Stimulated activated CD4-positive, alpha-beta T cell treated with anti-CD3 and anti-CD28 coated beads, TNF-alpha, amount 100 ng/mL, for 24 hours (primary cell): ENCODE measurements at places on chromosomes 6 and 20.
A peak's percentile ranks its signal among the peaks of the same experiment; 100 is the strongest.

- DNase-seq, result peak; percentile 48
Measured at GRCh38 chr6:151391471-151392413, at the start of gene ZBTB2. Gene ZBTB2, minus strand, starts transcription at chr6:151391559. Its CDS starts 17,922 bp downstream, at chr6:151373637.

DNA sequence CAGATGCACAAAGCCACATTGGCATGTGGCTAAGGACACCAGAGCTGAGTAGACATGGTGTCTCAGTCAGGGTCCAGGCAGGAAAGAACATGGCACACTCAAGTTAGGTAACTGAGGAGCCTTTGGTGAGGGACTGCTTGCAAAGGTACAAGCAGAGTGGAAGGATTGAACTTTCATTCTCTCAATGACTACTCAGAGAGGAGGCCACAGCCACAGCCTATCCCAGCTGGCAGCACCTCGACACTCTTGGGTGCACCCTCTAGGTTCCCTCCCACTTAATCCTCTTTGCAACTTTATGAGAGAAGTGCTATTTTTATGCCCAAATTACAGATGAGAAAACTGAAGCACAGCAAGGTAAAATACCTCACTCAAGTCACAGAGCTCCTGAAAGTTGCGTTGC, 73.4 kb downstream of the ISM1 start:
- no peak for DNase-seq

- DNase-seq, result no peak
Measured at GRCh38 chr6:90368601-90369000, 72.0 kb upstream of the BACH2 start.

DNA sequence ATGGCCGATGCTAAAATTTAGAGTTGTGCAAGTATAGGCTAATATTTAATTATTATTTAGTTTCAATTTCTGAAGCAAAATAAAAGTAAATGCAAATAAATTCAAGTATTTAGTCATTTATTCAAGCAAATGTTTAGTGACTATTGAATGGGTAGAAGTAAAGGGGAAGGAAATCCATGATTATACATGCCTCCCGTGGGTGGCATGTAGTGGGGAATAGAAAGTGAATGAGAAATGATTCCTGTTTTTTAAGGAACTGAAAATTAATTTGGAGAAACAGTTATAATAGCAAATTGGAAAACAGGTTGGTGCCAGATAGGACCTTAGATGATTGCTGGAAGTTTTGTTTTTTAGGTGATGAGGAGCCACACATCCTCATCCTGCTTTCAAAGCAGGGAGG, 35.4 kb downstream of the FAM229B start:
- no peak for DNase-seq

- no peak for DNase-seq
Measured at GRCh38 chr6:169702840-169703246, 917 bp downstream of the C6orf120 start.

DNA sequence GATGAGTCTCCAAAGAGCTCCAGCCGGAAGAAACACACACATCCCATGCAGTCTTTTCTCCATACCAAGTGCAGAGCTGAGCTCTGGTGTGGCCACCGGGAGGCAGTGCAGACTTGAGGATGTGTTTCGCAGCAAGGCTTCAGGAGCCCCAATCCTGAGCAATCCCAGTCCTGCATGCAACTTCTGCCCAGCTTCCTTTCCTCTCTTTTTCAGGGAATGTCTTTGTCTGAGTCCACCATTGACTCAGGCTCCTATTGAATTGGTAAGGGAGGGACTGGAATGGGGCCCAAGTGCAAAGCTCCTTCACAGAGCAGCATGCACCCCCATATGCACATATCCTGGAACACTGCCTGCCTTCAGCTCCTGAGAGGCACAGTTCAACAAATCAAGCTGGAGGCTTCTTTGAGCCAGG, 50.5 kb upstream of the ASIP start:
- DNase-seq, result peak; percentile 40

DNA sequence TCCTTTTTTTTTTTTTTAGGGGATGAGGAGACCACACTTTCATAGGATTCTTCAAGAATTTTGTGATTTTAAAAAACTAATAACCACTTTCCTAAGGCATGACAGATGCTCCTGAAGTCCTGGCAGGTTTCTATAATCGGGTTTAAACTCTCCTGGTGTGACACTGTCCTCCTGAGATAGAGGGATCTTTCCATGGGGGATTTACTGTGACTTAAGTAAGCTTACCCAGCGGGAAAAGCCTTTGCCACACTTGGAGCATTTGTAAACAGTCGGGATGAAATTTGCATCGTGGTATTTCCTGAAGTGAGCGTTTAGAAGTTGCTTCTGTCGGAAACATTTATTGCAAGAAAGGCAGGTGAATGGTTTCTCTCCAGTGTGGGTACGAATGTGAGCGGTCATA, 16.6 kb downstream of the CTCFL start:
- DNase-seq, result no peak

DNA sequence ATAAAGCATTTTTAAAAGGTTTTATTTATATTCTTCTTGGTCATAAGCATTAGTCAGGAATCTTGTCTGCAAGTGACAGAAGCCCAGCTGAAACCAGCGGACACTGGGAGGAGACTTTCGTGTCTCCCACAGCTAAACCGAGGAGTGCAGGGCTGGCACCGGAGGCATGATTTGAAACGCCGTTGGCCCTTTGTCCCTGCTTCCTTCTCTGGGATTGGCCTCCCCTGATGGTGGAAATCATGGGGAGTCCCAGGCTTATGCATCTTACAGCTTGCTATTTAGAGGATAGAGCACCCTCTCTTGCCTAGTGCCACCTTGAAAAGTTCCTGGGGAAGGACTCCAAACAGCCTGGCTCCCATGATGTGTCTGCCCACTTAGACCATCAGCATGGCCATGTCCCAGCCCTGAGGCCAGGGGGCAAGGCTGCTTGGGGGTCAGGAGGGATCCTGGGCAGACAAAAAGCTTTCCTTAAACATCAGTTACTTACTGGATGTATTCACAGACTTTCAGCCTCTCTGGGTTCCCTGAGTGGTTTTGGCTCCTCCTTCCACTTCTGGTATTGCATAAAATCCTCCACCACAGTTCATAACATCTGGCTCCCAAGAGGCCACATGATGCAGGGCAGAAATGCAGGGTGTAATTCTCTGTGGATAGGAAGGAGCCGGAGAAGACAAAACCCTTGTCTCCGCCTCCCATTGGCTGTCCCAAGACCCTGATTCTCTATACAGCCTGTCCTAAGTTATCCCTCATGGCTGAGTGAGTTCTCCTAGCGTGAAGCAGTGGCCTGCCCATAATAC, 49.3 kb upstream of the INSM1 start:
- no peak for DNase-seq

DNA sequence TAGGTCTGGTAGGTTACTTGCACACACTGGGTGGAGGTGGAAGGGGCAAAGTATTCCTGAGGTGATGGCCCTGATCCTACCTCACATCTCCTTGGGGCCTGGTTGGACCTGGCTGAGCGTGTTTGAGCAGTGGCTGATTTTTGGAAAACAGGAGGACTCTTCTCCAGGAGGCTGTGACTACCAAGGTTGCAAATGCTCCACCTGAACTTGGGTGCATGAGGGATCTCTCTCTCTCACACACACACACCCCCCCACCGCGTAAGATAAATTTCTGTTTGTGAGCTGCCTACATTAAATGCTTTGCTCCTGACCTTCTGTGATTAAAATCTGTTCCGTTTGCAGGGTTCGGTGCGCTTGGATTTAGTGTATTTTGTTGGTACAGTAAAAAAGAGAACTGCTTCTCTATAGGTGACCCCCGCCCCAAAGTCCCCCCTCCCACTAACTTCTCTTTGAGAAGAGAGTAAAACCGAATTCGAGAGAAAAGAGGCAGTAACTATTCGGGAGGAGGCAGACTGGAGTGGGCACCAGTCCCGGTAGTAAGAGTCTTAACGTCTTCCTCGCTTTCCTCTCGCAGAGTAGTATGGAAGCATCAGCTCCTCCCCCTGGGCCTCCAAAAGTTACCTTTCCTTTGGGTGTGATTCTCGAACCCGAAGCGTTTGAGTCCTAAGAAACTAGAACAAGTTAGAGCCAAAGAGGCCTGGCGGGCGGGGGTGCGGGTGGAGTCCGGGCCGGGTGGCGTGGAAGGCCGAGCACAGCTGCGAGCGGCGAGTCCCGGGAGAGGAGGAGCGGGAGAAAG, 585 bp upstream of the DSE start:
- DNase-seq, result no peak

DNA sequence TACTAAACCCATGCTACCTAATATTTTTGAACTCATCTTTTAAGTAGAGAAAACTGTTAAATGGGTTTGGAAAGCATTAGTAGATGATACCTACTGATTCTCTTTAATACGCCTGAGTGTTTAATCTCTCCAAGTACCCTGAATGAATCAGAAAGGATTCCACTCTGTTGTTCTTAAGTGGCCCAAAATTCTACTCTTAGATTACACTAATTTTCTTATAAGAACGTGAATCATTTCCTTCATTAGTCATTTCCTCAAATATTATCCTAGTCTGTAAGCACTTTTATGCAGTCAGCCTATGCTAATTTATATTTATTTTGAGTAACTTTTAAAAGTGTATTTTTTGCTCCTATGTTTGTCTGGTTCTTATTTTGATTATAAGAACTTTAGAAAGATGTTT, 380.0 kb downstream of the BTBD9 start:
- DNase-seq, result no peak

DNA sequence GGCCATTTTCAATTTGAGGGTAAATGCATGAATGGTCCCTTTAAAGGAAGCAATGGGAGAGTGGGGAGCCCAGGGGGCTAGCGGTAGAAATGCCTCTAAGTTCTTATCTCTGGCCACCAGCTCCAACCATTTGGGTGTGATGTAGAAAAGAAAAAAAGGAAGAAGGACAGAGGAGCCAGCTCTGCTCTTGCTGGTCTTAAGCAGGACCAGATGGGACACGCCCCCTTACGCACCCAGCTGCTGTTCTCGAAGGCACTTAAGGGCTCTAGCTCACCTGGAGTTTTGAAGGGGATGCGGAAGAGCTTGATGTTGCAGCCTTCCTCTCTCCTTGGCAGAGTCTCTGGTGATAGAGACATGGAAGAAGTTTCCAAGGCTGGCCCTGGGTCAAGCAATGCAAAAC, 59.5 kb upstream of the RNF144B start:
- DNase-seq, result no peak

DNA sequence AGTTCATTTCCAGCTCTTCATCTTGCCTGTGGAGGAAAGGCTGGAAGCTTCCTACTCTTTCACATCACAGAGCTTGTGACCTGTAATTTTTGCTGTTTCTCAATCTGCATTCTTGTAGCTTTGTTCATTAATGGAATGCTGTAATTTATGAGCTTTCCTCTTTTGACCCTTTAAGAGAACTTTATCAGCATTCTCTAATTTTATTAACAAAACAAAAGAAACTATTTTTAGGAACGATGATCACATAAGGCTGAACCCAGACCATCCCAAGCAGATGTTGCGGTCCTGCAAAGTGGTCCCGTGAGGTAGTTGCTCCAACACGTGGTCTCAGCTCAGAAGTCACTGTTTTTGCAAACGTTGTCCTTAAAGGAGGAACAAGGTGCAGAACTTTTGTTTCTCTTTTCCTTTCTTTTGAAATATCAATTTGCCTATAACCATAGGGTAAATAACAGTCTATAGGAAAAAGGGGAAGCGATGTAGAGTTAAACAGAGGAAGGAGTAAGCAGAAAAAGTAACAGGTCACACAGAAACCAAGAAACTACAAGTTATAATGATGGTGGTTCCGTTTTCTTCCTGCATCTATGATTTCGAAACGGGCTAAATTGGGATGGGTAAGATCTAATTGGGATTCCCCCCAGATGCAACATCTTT, 121.3 kb upstream of the PHACTR1 start:
- DNase-seq, result no peak

DNA sequence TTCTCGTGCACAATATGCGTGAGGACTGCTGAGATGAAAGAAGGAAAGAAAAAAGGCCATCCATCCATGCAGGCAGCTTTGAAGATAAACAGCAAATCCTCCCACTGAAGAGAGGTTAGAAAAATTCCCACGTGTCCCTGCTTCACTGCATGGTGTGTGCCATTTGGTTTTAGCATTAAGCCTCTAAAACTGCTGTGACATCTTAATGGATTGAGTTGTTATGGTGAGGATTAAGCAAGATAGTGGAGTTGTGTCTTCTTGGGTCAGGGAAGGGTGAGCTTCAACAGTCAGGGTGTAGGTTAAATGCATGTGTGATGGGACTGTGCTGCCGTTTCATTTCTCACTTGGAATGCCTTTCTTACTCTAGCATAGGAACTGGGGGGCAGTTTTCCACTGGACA, 50.5 kb downstream of the ZNF831 start:
- no peak for DNase-seq

GRCh38 chr6:39076623-39077535, 28.3 kb downstream of the GLP1R start:
- DNase-seq, result no peak

- no peak for DNase-seq
Measured at GRCh38 chr6:69106511-69106910, 471.4 kb downstream of the ADGRB3 start.

DNA sequence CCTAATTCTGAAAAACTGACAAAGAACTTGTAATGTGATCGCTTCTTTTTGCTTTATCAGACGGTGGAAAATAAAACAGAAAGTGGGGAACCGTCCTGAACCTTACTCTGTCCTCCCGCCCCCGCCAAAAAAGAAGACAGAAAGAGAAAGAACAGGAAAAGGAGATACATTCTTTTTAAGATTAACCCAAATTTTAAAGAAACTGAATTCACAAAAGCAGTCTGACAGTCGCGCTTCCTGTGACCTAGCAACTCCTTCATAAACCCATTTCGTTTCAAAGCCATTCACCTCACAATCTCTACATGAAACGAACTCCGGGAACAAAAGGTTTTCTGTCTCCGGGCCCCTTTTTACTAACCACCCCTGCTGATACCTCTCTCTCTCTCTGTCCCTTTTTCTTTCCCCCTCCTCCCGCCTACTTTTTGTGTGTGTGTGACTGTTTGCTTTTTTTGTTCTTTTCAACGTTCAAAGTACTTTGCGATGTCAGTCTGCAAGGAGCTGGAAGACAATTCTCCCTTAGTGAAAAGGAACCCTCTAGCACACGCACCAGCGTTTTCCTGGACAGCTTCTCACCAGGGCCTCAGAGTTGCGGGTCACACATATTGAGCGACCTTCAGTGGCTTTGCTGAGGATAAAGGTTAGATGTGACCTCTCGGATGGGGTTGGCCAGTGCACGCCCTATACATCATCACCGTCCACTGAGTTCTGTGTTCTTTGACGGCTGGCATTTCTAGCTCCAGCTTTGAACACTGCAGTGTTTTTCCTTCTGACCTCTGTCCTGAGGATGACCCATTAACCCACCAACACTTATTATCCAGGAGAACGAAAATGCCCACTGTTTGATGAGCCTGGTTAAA, 530 bp upstream of the NEDD9 start:
- no peak for DNase-seq

- DNase-seq, result no peak
Measured at GRCh38 chr20:10513931-10514575, 78.9 kb downstream of the SLX4IP start.

- no peak for DNase-seq
Measured at GRCh38 chr20:35370751-35371150, 41.0 kb downstream of the UQCC1 start.

GRCh38 chr6:109424946-109425345, 15.5 kb downstream of the PPIL6 start:
- DNase-seq, result no peak

GRCh38 chr6:29567541-29567940, 8.0 kb upstream of the UBD start:
- no peak for DNase-seq

- no peak for DNase-seq
Measured at GRCh38 chr6:8888468-8888867, 453.1 kb upstream of the SLC35B3 start.
